Effector memory CD8-positive, alpha-beta T cell (primary cell): ENCODE measurements at places on chromosomes 4 and X.

DNA sequence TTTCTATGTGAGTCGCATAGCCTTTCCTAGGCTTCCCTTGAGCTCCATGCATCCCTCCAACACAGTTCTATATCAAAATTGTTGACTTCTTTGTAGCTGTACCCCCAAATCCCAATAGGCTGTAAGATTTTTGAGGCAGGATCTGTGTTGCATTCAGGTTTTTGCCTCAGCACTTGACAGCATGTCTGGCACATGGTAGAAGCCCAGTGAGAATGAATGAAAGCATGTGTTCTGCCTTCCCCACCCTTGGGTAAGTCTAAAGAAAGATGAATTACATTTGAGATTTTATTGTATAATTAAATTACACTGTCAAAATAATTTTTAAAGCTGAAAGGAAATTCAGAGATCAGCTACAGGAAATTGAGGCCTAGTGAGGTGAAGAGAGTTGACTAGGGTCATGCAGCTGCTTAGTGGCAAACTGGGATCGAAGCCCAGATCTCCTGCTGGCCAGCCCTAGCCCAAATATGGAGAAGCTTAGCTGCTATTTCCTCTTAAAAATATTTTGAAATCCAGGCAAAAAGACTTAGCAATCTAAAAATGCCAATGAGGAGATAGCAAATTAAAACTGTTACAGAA lies 122.5 kb downstream of the SPATA18 start:
- no peaks in the 10 kb centered on the region for H3K36me3 ChIP-seq
- H3K27me3 ChIP-seq, result no peaks in the 10 kb centered on the region
- H3K4me3 ChIP-seq, result no peak overlapping the region
- no peak for DNase-seq

- no peak overlapping the region for H3K27ac ChIP-seq
- DNase-seq, result no peak
- H3K36me3 ChIP-seq, result no peaks in the 10 kb centered on the region
- no peaks in the 10 kb centered on the region for H3K4me1 ChIP-seq
- no peaks in the 10 kb centered on the region for H3K27me3 ChIP-seq
- H3K4me3 ChIP-seq, result no peak overlapping the region
Observed at GRCh38 chr4:2071912-2072867, 13.1 kb downstream of the NAT8L start.

GRCh38 chr4:182513587-182514291 lies 270.5 kb downstream of the TENM3 start:
- H3K4me1 ChIP-seq, result no peaks in the 10 kb centered on the region
- H3K27me3 ChIP-seq, result peaks cover 6% of the 10 kb centered on the region
- H3K36me3 ChIP-seq, result no peaks in the 10 kb centered on the region
- H3K4me3 ChIP-seq, result no peak overlapping the region
- no peak overlapping the region for H3K27ac ChIP-seq

DNA sequence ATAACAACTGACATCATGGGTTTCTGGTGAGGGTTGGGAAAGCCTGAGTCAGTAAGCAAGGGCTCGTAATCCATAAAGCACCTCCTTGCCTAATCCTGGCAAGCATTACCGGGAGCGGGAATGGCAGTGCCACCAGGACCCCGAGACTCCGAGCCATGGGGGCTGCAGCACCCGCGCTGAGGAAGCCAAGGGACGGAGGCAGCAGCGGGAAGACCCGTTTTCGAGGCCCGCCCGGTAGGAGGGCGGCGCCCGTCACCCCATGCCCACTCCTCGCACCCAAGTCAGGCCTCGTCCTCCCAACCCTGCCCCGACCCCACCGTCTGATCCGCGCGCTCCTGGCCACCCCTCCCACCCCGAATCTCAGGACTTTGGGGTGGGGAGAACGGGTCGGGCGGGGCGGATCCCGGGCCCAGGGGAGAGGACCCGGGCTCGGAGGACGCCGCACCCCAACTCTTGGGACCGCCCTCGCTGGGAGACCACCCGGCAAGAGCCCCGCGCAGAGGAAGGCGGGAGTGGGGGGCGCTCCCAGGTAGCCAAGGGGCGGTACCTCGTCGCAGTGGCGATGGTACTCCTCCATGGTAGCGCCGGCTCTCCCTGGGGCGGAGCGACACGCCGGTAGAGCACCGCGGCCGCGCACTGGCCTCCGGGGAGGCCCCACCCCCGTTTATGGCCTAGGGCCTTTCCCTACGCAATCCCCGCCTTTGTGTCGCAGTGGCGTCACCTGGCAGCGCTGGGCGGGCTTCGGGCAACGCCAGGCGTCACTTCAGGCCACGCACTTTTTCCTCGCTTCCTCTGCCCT lies at the start of gene DYNLT3:
TSS of gene DYNLT3 (minus strand) at position 638 of the 799 bp plus-strand sequence. CDS start at position 577, 61 bp downstream.
- H3K27me3 ChIP-seq, result no peaks in the 10 kb centered on the region
- H3K4me3 ChIP-seq, result peak within 1 kb of the TSS; percentile 83
- H3K4me1 ChIP-seq, result peaks cover 8% of the 10 kb centered on the region
- peak within 1 kb of the TSS; percentile 96 for H3K27ac ChIP-seq

- H3K4me1 ChIP-seq, result no peaks in the 10 kb centered on the region
- H3K27ac ChIP-seq, result no peak overlapping the region
- H3K36me3 ChIP-seq, result no peaks in the 10 kb centered on the region
- H3K27me3 ChIP-seq, result peaks cover 20% of the 10 kb centered on the region
- no peak overlapping the region for H3K4me3 ChIP-seq
- peak; percentile 52 for DNase-seq
Observed at GRCh38 chrX:101595739-101596419, 21.9 kb downstream of the ARMCX6 start.
